Smooth muscle cell of the brain vasculature (primary cell): ENCODE measurements at places on chromosomes 16 and 17.

DNA sequence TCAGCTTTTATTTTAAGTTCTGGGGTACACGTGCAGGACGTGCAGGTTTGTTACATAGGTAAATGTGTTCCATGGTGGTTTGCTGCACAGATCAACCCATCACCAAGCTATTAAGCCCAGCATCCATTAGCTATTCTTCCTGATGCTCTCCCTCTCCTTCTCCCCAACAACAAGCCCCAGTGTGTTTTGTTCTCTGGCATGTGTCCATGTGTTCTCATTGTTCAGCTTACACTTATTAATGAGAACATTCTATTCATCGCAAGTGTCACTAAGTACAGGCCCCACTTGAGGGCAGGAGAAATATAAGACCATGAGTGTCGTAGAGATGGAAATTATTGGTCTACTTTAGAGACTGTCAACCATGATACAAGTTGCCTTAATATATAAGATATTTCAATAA, 615.1 kb downstream of the CDH8 start:
- no peak for DNase-seq

DNA sequence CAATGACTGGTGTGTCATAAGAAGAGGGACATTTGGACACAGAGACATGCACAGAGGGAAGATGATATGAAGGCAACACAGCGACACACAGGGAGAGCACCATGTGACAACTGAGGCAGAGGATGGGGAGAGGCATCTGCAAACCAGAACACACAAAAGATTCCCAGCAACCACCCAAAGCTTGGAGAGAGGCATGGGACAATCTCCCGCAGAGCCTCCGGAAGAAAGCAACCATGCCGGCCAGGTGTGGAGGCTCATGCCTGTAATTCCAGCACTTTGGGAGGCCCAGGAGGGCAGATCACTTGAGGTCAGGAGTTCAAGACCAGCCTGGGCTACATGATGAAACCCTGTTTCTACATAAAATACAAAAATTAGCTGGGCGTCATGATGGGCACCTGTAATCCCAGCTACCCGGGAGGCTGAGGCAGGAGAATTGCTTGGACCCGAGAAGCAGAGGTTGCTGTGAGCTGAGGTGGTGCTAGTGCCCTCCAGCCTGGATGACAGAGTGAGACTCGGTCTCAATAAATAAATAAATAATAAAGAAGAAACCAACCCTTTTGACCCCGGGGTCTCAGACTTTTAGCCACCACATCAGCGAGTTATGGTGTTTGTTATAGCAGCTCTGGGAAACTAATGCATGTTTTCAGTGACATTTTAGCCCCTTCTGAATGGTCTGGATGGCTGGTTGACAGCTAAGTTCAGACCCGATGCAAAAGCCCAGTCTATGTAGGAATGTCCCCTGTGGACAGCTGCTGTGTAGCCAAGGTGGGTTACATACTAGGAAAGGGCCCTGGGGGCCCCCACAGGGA, 13.8 kb upstream of the PLCG2 start:
- DNase-seq: no peak

- no peak for DNase-seq
Observed at GRCh38 chr16:75818491-75818890, 92.2 kb upstream of the CPHXL start.

GRCh38 chr17:74536890-74537289, 5.6 kb upstream of the CD300LB start:
- no peak for DNase-seq

- no peak for DNase-seq
Observed at GRCh38 chr16:13839577-13839976, 80.4 kb upstream of the ERCC4 start.

DNA sequence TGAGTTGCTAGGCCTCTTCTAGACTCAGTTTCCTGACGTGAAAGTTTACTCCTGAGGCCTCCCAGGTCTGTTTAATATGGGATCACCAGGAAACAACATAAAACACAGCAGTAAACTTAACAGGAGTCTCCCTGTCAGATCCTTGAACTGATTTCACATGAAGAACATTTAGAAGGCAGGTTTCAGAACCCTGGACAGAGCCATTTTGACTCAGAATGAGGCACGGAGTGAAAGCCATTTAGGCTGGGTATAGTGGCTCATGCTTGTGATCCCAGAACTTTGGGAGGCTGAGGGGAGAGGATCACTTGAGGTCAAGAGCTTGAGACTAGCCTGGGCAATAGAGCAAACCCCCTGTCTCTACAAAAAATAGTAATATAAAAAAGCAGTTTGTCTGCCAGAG, 289.1 kb downstream of the CA10 start:
- no peak for DNase-seq

DNA sequence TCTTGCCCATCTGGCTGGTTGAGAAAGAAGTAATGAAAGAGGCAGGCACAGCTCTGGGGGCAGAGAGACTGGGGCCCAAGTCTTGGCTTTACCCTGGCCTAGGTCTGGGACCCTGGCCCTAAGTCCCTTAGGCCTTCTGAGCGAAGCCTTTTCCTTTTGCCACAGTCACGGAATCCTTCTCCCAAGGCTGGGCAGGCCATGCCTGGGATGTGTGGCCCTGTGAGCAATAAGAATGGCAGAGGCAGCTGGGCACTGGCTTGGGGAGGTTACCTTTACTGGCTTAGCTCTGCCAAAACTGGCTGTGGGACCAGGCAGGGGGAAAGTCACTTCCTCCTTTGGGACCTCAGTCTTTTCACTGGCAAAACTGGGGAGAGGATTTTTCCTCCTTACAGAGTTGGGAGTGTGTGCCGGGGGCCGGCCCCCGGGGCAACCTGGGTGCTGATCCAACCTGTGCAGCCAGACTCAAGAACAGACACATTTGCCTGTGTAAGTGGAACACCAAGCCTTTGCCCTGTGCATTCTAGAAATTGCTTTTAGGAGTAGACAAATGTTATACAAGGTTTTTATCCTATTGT, 12.9 kb downstream of the FOXF1 start:
- no peak for DNase-seq

DNA sequence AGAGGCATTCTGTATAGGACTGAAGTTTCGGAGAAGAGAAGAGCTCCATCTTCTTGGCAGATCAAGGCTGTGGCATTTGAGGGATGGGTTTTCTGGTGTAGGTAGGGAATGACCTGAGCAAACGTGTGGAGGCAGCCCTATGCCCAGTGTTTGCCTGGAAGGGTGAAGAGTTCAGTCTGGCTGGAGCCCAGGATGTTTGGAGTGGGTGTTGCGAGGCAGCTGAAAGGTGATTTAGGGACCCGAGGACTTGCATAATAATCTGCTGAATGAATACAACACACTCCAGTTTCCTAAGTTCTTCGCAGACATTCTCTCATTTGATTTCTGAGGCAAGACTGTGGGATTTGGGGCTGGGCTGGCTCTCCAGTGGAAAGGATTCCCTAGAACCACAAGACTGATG, 186.2 kb downstream of the CYLD start:
- DNase-seq: no peak

GRCh38 chr17:41680426-41681040, 8.2 kb upstream of the EIF1 start:
- DNase-seq: no peak

DNA sequence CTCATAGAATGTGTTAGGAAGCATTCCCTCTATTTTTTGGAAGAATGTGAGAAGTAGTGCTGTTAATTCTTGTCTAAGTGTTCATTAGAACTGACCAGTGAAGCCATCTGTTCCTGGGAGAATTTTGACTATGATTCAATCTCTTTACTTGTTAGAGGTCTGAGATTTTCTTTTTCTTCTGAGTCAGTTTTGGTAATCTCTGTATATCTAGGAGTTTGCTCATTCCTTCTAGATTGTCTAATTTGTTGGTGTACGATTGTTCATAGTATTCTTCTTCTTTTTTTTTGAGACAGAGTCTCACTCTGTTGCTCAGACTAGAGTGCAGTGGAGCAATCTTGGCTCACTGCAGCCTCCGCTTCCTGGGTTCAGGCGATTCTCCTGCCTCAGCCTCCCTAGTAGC, 20.4 kb downstream of the NFATC3 start:
- DNase-seq: no peak

- DNase-seq: no peak
Observed at GRCh38 chr17:57114085-57114673, 29.1 kb downstream of the AKAP1 start.

- DNase-seq: no peak
Observed at GRCh38 chr16:15915555-15916081, 27.2 kb upstream of the CEP20 start.

DNA sequence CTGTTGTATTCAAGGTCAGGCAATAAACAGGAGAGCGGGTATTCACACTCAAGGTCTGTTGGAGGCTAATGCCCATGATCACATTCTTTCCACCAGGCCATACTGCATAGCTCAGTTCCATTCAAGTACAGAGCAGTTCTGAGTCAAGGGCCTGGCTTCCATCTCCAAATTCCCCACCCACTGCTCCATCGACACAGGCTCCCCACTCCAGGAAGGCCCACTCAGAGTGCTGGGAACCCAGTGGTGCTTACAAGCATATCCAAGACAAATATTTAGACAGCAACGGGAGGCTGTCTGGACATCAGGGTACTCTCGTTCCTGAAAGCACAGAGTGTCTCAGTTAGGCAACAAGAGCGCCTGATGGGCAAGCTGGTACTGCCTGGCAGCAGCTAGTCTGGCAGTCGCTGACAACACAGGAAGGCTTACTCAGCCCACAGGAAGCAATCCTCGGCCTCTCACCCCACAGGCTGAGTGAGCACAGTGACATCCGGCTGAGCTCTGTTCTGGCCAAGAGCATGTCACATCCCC, 40.9 kb downstream of the RFFL start:
- DNase-seq: peak; percentile 88

GRCh38 chr16:47461598-47462266, 601 bp downstream of the PHKB start:
- peak; percentile 15 for DNase-seq

GRCh38 chr16:75263963-75264445, 12.6 kb upstream of the BCAR1 start:
- no peak for DNase-seq

DNA sequence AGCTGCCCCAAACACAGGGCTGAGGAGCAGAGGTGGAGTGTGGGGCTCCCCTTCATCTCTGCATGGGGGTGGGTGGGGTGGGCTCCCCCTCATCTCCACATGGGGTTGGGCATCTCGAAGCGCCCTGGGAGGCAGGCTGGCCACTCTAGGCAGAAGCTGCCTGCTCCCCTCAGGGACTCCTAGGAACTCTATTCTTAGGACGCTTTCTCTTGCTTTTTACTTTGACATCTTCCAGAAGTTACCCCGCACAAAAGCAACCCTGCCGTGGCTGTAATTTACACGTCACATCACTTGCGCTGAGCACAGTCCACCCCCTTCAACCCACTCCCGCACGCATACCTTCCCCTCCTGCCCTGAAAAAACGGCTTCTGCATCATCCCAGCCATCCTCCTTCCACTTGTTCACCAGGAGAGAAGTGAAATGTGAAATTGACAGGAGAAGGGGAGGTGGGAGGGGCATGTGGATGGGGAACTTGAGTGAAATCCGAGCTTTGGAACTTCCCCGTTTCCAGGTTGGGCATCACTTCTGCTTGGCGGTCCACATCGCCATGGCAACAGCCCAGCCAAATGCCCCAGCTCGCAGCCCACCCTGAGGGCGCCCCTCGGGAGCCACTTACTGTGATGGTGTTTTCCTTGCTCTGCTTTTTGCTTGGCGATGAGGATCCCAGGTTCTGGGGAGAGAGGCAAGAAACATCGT, 53.7 kb upstream of the RCVRN start:
- DNase-seq: no peak

- no peak for DNase-seq
Observed at GRCh38 chr16:24991349-24991748, 23.8 kb downstream of the ARHGAP17 start.

GRCh38 chr16:513950-514349, 13.6 kb upstream of the CAPN15 start:
- no peak for DNase-seq

DNA sequence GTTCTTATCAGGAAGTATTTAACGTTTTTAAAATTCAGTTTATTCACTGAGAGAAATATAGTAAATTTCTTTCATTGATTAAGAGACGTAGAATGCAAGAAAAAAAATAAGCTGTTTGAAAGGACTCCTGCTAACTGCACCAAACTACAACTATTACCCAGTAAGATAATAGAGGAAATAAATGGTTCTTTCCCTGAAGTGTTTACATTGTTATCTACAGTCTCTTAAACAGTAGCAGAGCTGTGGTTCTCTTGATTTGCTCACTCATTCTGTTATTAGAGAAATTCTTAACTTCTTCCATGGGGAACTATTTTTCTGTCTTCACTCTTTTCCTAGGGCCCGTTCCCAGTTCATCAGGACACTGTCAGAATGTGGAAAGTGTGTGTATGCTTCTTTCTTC, 973.0 kb downstream of the KCNJ2 start:
- no peak for DNase-seq

GRCh38 chr17:48515925-48516900, 14.6 kb downstream of the HOXB1 start:
- DNase-seq: no peak
